ENCODE measurements at places on chromosomes 12 and 14.

- no peak for DNase-seq
These were observed 225.4 kb downstream of the BTG1 start for GRCh38 chr12:91920276-91920675.

DNA sequence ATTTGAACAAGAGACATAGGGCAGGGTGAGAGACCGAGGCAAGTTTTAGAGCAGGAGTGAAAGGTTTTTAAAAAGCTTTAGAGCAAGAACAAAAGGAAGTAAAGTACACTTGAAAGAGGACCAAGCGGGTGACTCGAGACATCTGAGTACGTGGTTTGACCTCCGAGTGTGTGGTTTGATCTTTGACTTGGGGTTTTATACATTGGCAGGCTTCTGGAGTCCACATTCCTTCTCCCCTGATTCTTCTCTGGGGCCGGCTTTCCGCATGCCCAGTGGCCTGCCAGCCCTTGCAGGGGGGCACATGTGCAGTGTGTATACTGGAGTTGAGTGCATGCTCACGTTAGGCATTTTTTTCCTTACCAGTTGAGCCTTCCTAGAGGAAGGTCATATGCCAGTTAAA lies 96.3 kb downstream of the SLC15A4 start:
- DNase-seq, result peak; percentile 0

GRCh38 chr12:102468261-102468915 lies 12.0 kb downstream of the IGF1 start:
- no peak for DNase-seq

- no peak for DNase-seq
These were observed 43.9 kb downstream of the FOXA1 start for GRCh38 chr14:37551119-37551518.

GRCh38 chr12:70774055-70774454 lies 136.8 kb upstream of the PTPRB start:
- no peak for DNase-seq

- DNase-seq, result no peak
These were observed 702.8 kb downstream of the VRK1 start for GRCh38 chr14:97499790-97500481.

DNA sequence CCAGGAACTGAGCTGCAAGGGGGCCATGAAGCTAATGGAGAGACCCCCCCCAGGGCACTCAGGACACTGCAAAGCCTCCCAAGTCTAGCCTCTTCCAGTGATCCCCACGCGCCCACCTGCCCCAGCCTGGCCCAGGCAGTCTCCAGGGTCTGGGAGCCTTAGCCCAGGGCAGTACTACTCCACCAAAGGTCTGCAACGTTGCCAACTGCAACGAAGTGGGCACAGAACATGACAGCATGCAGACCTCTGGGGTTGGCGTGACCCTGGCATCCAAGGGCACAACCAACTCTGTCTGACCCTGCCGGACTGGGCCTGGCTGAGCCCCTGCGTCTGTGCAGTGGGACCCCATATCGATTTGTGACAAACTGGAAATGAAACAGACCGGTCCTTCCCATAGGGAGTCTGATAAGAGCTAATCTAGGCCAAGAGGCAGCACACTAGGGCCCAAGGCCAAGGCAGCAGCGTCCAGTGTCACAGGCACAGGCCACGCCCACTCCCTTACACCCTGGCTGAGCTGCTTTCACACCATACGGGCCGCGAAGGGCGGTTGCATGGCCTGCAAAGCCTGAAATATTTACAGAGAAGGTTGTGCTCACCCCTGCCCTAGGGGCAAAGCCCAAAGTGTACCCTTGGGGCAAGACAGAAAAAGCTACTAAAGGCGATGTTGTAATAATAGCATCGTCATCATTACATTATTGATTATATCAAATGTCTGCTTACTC lies 76.7 kb downstream of the NCOR2 start:
- no peak for DNase-seq
